ENCODE measurements at places on chromosomes 1 and 21.

DNA sequence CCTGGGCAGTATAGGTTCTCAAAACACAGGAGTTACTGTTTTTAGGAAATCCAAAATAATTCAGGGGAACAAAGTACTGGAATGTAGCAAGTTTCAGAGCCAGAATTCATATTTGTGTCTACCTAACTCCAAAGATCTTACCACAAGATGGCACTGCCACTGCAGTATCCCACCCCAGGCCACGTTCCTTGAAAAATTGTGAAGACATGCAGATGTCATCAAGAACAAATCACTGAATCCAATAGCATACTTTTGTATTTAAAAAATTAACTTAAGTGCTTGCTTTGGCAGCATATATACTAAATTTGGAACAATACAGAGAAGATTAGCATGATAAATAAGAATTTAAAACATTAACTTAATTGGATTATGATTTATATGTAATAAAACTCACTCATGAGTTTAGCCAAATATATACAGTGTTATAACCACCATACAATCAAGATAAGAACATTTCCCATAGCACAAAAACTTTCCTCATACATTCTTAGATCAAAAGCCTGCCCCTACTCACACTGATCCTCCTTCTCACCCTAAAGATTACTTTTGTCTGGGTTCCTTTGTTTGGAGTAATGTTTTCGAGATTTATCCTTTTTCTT is 209.9 kb downstream of the FAF1 start:
- no peak for DNase-seq

DNA sequence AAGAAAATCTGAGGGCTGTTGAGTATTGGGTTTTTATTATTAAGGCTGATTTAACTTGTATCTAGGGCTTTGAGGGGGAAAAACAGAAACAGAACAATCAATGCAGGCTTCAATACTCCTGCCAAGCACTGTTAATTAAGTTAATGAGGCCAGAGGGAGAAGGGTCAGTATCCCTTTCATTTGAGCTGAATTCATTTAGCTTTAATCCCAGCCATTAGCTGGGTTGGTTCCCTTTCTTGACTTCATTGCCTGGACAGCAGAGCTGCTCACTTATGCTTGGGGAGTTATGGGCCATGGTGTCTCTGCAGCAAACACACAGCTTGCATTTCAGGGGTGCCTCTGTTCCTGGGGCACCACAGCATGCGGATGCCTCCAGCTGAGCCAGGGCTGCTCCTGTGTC is 16.3 kb downstream of the TLR5 start:
- DNase-seq = no peak

DNA sequence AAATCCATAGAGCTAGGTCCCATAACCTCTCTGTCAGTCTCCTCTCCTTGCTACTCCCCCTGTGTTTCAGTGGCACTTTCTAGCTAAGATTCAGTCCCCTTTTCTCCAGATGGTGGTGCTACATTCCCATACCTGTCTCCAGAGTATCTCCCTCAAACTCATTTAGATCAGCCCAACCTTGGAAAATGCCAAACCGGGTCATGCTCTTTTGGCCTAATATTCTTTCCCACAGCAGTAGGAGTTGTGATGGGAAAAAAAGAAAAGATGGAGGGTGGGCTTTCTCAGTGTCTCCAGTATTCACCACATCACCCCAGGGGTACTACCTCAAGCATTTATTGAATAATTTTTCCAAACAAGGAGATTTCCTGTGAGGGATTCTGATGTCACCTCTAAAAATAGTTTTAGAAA is 3.2 kb upstream of the RXFP4 start:
- peak; percentile 77 for DNase-seq

DNA sequence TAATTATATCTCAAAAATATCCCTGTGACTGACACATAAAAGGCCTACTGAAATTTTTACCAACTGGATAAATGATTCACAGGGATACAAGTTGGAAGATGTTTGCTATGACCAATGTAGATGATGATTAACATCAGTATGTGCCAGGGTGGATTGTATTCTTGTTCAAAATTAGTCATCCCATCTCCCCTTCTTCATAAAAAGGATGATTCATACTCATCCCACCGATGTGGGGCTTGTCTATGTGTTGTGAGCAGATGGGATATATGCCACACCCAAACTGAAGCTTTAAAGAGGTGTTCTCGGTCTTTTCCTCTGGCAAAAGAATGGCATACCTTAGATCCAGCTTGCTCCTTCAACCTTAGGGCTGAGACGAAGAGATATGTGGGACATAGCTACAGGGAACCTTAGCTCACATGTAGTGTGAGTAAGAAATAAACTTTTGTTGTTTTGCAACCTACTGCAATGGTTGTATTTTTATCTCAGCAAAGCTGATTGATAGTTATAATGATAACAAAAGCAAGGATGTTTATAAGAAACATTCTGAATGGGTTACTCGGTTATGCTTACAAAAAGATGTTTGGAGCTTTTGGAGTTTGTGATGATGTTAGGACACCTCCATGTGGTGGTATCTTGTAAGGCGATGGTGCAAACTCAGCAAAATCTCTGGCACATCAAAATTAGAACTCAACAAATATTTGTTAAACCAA is 29.4 kb downstream of the SPATA17 start:
- peak; percentile 31 for DNase-seq

DNA sequence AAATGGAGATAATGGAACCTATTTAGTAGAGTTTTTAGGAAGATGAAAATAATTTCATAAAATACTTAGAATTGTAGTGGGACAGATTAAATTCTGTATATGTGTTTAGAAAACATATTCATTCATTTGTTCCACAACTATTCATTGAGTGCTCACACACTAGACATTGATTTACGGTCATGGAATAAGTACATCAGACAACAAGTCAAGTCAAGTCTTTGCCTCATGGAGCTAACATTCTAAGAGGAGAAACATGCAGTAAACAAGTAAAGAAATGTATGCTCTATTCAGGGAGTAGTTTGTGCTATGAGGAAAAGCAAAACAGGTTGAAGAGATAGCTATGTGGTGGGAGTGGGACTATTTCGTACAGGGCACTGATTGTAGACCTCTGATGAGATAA is 9.0 kb downstream of the BTBD19 start:
- no peak for DNase-seq

- DNase-seq = no peak
Measured at GRCh38 chr1:65412984-65413375, 7.5 kb upstream of the LEPR start.

GRCh38 chr1:184567009-184567408 is 180.2 kb downstream of the C1orf21 start:
- no peak for DNase-seq

- DNase-seq = no peak
Measured at GRCh38 chr1:151998611-151999362, 5.1 kb upstream of the S100A10 start.

- DNase-seq = peak; percentile 89
Measured at GRCh38 chr1:209103092-209103491, 480.4 kb upstream of the CAMK1G start.

DNA sequence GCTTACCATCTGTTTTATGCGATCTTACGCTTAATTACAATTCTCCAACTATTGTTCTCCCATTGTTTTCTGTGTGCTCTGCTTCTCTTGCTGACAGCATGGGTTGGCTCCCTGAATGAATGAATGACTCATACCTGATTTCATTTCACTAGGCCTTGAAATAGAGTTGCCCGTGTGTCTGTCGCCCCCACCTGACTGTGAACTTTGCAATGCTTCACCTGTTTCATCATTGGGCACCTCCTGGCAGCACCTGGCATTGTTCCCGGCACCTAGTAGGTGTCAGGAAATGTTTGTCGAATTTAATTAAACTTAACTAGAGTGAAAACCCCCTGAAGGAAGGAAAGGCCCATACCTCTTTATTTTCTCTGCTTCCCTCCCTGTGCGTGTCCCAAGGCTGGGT is 120.5 kb upstream of the KLHDC7A start:
- no peak for DNase-seq

Measured in NCI-H446 (cell line).